ENCODE measurements at places on chromosomes 2 and 18.

- no peak for DNase-seq
These were observed 237.0 kb downstream of the HNMT start for GRCh38 chr2:138201286-138201685.

DNA sequence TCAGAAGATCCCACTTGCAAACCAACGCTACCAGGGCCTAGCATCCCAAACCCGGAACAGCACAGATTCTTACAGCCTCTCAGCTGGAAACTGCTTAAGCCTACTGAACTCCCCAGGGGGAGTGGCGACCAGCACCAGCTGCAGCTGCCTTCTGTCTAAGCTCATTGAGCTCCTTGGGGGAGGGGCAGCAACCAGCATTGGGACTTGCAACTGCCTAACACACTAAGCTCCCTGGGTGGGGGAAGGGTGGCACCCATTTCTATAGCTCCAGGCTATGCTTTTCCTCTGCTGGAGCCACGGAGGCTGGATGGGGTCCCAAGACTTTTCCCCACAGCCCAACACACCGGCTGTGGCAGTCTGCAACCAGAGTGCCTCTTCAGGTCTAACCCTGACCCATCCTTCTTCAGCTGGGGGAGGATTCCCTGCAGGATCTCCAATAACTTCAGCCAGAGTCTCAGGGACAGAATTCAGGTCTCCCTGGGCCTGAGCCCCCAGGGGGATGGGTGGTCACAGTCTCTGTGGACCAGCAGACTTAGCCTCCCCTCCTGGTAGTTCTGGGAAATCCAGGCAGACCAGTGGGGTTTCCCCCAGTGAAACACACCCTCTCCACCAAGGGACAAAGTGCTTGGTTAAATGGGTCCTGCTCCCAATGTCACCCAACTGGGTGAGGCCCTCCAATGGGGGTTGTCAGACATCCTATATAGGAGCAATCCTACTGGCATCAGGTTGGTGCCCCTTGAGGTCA is 45.9 kb upstream of the ITGA4 start:
- DNase-seq: peak; percentile 100

- DNase-seq: no peak
These were observed 801.1 kb upstream of the RAB6C start for GRCh38 chr2:129178356-129178755.

GRCh38 chr2:161131804-161132203 is 28.4 kb upstream of the TANK start:
- no peak for DNase-seq

DNA sequence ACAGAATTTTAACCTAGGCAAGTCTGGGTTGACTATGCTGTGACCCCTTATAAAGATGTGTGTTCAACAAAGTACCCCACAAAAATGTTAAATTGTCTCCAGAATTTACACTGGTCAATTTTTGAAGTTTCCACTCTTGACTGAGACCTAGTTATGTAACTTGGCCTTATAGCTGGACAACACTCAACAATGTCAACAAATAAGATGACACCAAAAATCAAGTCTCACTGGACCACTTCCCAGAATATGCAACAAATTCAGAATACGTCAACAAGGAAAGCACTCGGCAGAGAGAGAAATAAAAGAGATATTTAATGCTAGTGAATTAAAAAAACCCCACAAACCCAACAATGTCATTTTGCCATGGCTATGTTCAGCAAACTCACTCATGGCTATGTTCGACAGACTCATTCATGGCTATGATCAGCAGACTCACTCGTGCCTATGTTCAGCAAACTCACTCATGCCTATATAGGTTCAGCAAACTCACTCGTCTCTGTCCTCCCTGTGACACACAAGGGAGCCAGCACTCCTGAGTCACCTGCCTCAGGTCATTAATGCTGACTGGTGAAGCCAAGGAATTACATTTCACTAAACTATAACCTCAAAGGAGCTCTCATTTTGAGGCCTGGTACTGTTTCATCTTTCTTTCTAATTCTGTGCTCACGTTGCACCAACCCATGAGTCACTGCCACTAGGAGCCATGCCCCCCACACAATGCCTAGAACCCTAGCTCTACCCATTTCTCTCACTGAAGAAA is 72.7 kb downstream of the PTPN2 start:
- no peak for DNase-seq

GRCh38 chr2:45612285-45612684 is 1.2 kb upstream of the SRBD1 start:
- DNase-seq: no peak

- no peak for DNase-seq
These were observed 15.0 kb downstream of the NGEF start for GRCh38 chr2:232997749-232998665.

- no peak for DNase-seq
These were observed 204.1 kb downstream of the ARHGAP15 start for GRCh38 chr2:143333168-143333791.

GRCh38 chr2:231391981-231392380 is 3.5 kb upstream of the B3GNT7 start:
- no peak for DNase-seq

Data from DND-41 (cell line).